ENCODE measurements at places on chromosomes 5 and 9.
A peak's percentile ranks its signal among the peaks of the same experiment; 100 is the strongest.

DNA sequence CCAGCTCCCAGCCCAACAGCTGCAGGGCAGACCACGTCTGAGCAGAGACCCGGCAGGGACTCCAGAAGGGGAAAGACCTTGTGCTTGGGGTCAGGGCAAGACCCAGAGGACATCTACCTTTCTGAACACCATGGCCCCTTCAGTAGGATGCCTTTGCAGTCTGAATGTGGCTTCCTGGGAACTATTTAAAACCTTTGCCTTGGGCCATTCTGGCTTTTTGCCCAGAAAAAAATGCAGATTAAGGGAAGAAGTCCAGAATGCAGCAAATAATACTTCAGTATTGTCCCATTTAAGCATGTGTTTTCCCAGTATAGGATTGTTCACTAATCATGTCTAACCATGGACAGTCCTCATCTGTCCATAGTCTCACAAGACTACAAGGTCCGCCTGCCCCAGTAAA lies 67.5 kb upstream of the ERCC6L2 start:
- DNase-seq = no peak

DNA sequence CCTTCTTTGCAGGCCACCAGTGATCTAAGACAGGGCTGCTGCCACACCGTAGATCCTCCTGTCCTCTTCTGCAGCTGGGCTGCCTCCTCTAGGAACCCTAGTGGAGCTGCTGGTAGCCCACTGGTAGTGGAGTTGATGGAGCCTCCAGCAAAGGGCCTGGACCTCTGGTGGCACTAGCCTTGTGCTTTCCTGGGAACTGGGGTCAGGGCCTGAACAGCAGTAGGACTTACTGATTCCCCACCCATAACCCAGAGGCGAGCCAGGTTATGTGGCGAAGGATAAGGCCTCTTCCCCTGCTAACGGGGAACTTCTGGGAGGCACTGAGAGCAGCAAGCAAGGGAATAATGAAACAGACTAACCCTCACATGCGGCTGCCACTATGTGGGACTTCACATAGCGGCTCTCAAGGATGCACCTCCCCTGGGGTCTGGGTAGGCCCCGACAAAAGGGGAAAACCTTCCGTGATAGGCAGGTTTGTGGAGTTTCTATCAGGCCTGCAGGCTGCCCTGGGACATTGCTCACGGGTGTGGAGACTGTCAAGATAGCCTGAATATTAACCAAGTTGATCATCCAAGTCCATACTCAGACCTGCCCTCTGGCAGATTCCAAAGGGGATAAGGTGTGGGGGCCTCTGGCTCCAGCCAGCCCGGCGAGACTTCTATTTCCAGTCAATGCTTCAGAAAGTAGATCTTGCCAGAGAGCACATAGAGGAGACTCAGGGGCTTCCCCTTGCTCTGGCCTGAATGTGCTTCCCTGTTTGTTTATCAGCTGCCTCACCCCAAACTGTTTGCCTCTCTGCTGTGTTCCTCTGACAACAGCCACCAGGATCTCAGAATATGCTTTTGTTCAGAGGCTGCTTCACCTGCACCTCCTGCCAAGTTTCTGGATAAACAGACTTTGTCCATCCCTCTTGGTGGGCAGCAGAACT lies 7.4 kb downstream of the SLC22A4 start:
- DNase-seq = no peak

- no peak for DNase-seq
Measured at GRCh38 chr5:107808671-107809137, 138.0 kb upstream of the EFNA5 start.

DNA sequence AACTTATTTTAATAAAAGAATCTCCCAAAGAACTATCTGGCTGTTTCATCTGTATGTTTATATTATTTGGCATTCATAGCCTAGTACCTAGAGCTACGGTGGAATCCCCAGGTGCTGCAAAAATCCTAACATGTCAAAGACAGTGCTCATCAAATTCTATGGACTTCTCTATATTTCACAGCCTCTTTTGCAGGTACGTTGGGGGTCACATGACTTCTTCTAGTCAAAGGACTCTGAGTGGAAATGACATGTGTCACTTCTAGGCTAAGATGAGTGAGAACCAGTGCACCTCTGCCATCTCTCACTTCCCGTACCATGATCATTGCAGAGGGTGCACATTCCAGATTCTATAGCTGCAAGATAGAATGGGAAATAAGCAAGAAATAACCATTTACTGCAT lies 72.5 kb upstream of the PTGER4 start:
- DNase-seq = no peak

DNA sequence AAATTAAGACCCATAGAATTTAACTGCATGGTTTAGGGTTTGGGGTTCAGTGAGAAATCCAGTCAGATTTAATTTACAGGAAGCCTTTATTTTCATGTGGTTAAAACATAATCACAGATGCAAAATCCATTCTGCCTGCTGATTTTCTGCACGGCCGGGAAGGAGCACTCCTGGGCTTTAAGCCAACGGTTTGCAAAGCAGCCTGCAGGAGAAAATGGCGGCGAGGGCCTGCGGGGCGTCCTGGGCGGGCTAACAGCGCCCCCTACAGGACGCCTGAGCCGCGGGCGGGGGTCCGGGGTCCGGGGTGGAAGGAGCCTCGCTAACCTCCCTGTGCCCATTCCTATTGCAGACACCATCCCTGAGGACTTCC lies 47.6 kb downstream of the THBS4 start:
- DNase-seq = no peak

DNA sequence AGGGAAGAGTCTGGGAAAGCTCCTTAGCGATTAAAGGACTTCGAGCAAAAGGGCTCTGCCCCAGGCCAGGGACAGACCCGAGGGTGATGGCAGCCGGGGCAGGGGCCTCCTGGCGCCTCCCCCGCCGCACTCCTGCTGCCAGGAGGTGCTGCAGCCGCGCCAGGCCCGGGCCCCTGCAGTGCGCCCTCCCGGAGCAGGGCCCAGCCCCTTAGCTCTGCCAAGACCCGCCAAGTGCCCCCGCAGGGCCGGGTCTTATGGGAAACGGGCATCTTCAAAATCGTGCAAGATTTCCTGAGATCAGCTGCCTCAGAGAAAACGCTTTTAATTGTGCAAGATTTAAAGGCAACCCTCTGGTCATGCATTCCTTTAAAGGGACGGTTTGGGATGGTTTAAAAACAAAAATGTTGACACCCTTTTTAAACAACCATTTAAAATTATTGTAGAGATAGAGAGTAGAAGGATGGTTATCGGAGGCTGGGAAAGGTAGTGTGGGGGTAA lies 52.4 kb downstream of the CDC14B start:
- DNase-seq = no peak

- DNase-seq = no peak
Measured at GRCh38 chr9:8943392-8943791, 1143.8 kb upstream of the DMAC1 start.

- no peak for DNase-seq
Measured at GRCh38 chr9:133054966-133055365, 6.8 kb upstream of the CEL start.

- DNase-seq = no peak
Measured at GRCh38 chr9:89038382-89039103, 47.3 kb downstream of the S1PR3 start.

GRCh38 chr5:165616490-165617405 lies 2111.3 kb downstream of the MAT2B start:
- no peak for DNase-seq

GRCh38 chr9:83281306-83282255 lies 218.6 kb upstream of the RASEF start:
- no peak for DNase-seq

- peak; percentile 34 for DNase-seq
Measured at GRCh38 chr5:140399979-140400729, 1.5 kb upstream of the ANKHD1 start.

DNA sequence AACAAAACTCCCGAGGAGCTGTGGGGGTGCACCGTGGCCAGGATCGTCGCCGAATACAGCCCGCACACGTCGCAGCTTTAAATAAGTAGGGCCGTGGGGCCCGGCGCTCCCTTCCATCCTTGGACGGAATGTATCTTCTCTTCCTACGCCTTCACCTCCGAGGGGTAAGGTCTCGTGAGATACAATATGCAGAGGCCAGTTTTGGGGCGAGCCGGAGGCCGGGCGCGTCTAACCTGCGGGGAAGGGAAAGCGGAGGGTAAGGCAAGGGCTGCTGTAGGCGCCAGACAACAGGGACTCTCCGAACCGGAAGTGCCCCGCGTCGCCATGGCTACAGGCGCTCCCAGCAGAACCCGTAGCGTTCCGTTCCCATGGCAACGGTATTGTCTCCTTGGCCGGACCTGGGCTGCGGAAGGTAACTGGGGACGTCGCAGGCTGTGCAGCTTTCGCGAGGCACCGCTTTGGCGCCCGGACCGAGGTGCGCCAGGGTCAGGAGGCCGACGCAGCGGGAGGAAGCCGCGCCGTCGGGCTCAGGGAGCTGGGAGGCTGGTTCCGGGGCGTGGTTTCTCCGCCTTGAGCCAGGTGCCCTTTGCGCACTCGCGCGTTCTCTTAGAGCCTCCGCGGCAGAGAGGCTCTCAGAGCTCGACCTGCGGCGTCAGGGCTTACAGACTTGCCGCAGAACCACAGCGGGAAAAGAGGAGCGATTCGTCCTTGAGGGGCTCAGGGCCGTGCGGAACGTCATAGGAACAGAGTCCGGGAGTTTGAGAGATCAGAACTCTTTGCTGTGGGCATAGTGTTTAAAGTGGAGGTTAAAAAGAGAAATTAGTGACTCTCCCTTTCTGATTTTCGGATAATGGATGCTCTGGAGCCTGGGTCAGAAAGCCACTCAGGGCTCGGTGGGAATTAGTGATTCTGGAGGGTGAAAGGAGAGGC lies at the start of gene TTC23L:
TSS of gene TTC23L (plus strand) at position 380 of the 930 bp plus-strand sequence. CDS start 1,508 bp downstream, outside the sequence.
- peak; percentile 89 for DNase-seq

DNA sequence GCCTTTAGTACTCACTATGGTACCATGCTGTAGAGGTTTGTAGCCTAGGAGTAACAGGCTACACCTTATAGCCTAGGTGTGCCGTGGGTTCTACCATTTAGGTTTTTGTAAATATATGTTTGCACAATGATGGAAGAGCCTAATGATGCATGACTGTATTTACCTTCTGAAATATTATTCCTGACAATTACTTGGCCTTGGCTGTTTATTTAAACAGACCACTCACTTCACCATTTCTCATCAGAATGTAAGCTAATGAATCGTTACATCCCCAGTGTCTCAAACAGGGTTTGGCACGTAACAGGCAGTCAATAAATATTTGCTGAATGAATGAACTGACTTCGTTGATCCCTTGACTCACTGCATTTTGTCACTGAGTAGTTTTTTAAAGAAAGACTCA lies 93.1 kb downstream of the MED27 start:
- no peak for DNase-seq

DNA sequence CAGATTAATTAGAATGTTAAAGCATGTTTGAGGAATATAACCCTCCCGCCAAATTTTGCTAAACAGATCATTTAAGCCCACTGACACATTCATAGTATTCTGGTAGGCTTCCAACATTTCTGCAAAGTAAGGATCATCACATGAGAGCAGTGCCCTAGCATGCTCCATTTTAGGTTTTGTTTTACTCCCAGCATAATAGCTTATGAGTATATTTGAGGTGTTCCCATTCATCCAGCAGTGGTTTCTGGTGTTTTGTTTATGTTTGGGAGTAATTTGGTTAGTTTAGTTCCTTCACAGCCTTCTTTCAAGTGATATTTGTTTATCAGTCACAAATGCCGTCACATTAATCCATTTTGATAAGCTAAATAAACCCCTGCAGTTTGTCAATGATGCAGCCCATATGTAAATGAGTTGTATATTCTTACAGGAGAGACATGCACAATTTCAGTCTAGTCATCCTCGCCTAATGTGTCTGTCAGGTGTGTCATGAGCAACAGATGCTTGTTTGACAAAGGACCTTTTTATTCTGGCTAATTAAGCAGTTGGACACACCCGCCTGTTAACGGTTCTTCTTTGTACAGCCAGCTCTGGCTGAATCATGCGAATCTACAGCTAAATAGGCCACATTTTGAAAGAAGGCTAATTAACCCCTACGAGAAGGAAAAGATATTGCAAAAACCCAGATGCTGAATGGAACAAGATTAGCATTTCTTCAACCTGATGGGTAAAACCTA lies 124.4 kb downstream of the RFX3 start:
- no peak for DNase-seq

- DNase-seq = peak; percentile 80
Measured at GRCh38 chr5:77491783-77492652, at the start of gene WDR41. WDR41 (minus strand) TSS chr5:77492316; CDS start chr5:77492220, 96 bp downstream.

GRCh38 chr9:136738960-136739359 lies 3.8 kb downstream of the LCN10 start:
- no peak for DNase-seq

DNA sequence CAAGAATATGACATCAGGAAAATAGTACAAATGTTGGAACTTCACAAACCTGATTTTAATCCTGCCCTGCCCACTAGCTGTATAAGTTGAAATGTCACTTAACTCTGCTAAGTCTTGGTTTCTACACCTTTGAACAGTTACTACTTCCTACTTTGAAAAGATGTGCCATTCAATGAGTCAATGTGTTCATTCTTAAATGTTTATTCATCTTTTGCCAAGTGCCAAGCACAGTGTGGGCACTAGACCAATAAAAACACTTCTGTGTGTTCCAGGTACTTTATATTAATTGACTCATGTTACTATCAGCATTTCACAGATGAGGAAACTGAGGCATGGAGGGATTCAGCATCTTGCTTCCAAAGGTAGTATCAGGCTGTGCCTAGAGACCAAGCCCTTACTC lies 12.8 kb downstream of the PDCL start:
- no peak for DNase-seq

DNA sequence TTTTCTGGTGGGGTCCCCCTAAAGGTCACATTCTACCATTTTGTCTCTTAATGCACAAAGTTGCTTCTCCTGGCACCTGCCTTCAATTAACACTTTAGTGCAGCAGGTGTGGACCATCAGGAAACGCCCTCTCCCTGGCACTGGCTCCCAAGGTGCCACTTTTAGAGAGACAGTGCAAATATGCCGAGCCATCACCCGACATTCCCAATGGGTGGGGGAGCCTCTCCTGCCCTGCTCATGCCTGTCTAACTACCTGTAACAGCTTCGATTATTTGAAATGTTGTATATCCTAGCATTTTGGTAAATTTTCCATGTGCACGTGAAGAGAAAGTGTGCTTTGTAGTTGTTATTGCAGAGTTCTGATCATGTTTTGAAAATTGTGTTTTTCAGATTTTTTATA lies 13.2 kb upstream of the LRRC14B start:
- DNase-seq = no peak

GRCh38 chr9:128292009-128292408 lies 15.9 kb downstream of the SWI5 start:
- DNase-seq = no peak

GRCh38 chr5:133750356-133750755 lies 138.0 kb upstream of the FSTL4 start:
- DNase-seq = no peak

DNA sequence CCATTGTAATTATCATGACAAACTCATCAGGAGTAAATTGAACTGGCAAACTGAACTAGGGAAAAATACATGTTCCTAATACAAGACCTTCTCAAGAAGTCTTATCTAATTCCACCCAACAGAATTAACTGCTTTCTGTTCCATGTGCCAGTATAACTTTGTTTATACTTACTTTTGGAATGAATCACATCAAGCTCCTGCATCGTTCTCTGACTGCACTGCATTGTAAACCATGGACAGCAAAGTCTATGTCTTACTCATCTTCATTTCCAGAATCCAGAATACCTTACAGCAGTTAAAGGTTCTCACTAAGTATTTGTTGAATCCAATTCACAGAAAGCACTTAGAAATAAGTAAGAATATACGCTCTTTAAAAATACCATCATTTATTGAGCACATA lies 102.8 kb downstream of the PLK2 start:
- no peak for DNase-seq

- no peak for DNase-seq
Measured at GRCh38 chr9:124478354-124478753, 28.1 kb downstream of the ADGRD2 start.
